ENCODE measurements at places on chromosomes 3 and 15.

DNA sequence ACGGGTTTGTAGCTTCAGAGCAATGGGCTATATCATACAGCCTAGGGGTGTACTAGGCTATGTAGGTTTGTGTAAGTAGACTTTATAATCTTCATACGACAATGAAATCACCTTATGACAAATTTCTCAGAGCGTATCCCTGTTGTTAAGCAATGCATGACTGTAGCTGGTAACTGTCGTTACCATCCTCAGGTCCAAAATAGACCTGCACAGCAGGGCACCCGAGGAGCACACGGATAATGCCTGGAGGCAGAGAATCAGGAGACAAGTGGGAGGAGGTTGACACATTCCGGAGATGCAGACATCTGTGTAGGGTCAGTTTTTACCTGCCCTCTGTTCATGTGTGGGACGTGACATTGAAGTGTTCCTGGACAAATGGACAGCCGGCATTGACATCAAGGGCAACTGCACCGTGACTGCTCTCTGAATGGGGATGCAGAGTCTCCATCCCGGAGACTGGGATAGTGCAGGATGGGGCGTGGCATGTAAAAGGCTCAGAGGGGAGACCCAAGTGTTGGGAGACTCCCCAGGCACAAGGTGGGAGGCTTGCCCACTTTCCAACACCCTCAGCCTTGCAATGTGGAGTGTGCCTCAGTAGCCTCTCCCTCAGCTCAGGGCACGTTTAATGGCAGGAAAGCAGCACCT, 45.9 kb upstream of the PGPEP1L start:
- no peak for DNase-seq

- DNase-seq: peak; percentile 69
Measured at GRCh38 chr15:24956111-24956838, 1.5 kb downstream of the SNRPN start.

DNA sequence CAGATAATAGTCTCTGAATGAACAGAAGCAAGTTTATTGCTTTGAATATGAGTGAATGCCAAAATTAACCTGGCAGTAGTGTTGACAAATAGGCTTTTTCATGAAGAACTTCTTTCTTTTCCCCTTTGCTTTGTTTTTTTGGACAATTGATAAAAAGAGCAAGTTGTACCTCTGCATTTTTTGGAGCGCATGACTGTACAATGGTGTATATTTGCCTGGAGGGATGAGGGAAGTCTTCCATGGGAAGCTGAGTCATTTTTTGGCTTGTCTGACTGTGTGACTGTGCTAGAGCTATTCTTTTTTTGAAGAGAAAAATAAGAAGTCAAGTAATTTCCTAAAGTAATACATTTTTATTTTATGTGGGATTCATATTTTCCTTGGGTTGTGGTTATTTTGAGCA, 186.9 kb downstream of the KLHL25 start:
- peak; percentile 83 for DNase-seq

DNA sequence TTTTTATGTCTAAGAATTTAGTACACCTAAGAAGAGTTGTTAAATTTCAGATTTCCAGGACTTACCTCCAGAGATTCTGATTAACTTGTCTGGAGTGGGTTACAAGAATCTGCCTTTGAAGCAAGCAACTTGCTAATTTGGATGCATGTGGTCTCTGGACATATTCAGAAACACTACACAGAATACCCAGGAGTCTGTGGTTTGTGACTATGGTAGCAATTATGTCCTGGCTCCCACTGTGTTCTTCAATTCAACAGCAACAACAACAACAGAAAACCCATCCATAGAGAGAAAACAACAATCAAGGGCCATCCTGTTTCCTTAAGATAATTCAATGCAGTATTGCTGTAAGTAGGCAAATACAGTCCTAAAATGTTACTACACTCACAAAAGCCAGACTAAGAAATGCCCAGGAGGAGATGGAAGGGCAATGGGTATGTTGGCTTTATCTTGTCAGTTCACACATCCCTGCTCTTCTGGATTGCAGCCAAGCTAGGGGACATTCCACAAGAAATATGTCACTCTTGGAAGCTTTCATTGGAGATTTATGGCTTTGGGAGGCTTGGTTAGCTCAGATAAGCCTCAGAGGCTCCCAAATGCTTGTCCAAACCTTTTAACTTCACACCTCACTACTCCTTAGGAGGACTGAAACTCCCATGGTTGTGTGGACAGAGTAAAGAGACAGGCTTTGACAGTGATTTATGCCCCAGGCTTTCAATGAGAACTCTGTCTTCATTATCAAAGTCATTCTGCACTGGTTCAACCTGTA, 99.4 kb upstream of the MRPL3 start:
- DNase-seq: peak; percentile 45

GRCh38 chr3:79052054-79052681, 715.6 kb downstream of the ROBO1 start:
- DNase-seq: peak; percentile 17

DNA sequence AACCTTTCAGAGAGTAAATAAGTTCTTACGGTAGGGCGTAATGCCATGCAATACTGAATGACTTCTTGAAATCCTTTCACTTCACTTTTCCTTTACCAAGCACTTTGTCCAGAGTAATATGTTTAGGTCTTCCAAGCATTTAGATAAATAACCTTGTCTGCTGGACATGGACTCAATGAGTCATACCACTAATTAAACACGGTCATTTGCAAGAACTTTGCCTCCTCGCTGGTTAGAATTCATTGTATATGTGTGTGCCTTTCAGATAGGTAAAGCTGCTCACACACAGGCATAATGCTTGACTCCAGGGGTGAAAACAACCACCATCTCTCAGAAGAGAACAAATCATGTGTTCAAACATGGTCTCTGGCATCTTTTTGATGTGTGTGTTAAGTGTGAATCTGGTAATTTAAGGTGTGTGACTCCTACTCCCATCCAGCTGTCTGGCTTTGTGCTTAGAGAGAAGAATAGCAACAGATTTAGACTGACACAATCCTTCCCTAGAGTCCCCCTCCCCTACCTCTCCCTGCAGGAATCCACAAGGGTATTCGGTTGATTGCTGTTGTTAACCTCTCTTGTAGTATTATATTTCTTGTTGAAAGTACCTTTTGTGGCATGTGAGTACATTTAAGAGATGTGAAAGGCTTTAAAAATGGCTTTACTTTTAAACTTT, 419.0 kb downstream of the CNTN4 start:
- no peak for DNase-seq

DNA sequence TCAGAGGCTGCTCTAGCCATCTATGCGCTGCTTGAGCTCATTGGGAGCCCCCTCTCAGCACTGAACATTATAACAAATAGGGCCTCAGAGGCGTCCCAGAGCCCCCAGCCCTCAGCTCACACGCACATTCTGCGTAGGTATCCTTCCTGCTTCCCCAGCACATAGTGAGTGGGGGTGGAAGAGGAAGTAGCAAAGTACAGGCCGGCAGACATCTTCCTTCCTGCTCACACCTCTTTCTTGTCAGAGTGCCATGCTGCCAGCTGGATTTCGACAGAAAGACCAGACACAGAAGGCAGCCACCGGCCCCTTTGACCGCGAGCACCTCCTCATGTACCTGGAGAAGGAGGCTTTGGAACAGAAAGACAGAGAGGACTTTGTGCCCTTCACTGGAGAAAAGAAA, 16.6 kb downstream of the TMOD2 start:
- no peak for DNase-seq

- DNase-seq: no peak
Measured at GRCh38 chr15:64640146-64640871, 135.1 kb downstream of the RBPMS2 start.

- DNase-seq: peak; percentile 49
Measured at GRCh38 chr15:76973362-76973743, 21.6 kb upstream of the PSTPIP1 start.

- DNase-seq: no peak
Measured at GRCh38 chr3:94573337-94573736, 510.5 kb downstream of the NSUN3 start.

DNA sequence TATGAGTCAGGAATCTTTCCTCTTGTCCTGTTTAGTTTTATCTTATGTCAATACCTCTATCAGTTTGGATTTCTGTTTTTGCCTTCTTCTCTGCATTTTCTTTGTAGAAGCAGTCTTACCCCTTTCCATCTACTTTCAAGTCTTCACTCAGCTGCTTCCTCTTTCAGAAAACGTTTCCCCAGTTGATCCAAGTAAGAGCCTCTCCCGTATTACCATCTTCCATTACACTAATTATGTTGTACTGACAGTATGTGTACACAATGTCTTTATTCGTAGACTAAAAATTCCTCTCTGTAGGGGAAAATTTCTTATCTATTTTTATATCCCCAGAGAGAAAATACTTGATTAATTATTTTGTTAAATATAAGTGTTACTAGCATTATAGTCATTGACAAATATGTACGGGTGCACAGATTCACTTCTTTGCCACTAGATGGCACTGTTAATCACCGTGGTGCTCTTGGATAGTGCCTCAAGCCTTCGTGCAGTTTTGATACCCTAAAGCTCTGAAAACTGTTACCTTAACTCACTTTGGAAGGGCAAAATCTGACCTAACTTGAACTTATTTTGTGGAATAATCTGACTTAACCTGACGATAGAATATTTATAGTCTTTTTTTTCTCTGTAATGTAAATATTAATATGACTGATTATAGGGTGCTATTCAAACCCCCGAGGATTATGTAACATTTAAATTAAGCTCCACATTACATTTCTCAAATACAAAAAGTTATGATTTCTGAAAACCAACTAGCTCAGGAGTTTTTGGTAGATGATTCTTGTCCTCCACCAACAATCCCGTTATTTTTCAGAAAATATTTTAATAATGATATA, 74.2 kb upstream of the POU1F1 start:
- peak; percentile 55 for DNase-seq

DNA sequence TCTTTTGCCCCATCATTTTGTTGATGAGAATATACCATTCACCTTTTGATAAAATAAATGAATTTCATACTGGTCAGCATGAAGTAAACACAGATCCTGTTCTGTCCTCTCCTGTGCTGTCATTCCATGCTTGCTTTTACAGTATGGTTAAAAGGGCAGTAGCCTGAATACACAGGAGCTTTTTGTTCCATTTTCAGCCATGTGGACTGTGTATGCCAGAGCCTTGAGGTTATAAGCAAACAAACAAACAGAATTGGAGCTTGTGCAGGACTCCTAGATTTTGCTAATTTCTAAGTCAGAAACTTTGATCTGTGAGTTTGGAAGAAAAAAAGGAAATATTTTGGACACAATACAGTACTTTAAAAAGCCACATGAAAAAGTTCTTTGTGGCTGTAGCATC, 91.9 kb downstream of the LRRC28 start:
- DNase-seq: no peak

DNA sequence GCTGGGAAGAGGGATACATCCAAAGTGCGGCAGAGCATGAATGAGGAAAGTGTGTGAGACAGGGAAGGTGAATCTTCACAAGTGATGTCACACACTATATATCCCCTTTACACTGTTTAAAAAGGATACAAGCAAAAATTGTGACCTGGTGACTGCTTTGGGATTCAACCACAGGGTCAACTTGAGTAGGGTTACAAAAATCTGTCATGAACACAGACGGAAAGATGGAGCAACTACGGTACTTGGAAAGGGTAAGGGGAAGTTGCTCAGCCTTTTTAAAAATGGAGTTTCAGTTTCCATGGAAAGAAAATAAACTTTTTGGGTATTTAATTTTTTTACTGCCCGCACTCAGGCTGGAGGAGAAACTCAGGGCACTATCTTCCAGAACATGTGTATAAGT, 60.3 kb downstream of the B3GNT5 start:
- no peak for DNase-seq

- DNase-seq: no peak
Measured at GRCh38 chr3:14494973-14495300, 45.2 kb downstream of the GRIP2 start.

DNA sequence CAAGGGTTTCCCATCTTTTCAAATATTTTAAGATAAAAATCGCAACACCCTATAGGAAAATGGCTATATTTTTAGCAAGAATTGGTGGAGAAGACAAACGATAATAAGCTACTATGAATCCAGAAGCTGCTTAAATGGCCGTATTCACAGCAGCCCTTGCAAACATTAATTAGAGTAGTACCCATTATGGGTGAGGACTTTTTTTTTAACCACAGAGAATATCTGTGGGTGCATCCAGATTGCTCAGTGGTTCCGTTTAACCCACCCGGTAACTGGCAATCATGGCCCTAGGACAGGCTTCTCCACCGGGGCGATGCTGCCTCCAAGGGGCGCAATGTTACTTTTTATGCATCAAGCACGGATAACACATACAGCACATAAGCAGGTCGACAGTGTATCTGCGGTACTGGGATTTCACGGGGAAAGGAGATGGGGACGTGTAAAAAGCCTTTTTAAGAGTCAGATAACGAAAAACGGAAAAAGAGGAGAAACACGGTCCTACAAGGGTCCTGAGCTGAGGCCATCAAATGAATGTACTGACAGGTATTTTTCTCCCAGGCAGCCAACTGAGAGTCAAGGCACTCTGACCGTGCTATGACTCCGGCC, 968 bp upstream of the TMEM266 start:
- no peak for DNase-seq

- peak; percentile 70 for DNase-seq
Measured at GRCh38 chr3:31253782-31254181, 278.9 kb upstream of the STT3B start.

- DNase-seq: no peak
Measured at GRCh38 chr3:98798820-98799219, 35.7 kb downstream of the ST3GAL6 start.

- DNase-seq: no peak
Measured at GRCh38 chr15:65512807-65513416, 4.6 kb downstream of the DPP8 start.

- DNase-seq: peak; percentile 41
Measured at GRCh38 chr3:114558271-114558670, 264.4 kb downstream of the TIGIT start.

GRCh38 chr3:195803289-195803908, 8.3 kb downstream of the MUC4 start:
- no peak for DNase-seq

GRCh38 chr3:98855806-98856400, 45.6 kb downstream of the DCBLD2 start:
- DNase-seq: peak; percentile 94

DNA sequence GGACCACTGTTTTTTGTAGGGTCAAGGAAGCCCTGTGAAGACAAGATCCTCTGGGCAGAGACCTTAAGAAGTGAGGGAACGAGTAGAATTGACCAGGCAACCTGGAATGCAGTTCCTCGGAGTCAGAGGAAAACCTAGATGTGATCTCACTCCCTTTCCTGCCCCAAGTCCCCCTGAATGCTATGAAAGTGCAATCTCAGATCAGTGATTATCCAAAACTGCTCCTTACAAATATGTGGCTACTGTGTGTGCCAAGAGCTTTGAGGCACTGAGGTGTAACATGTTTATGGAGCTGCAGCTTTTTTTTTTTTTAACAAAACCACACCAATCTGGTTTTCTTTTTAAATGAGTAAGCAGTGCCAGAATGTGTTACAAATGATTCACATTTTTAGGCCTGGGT, 35.8 kb downstream of the THSD4 start:
- DNase-seq: peak; percentile 83

Measured in fibroblast of skin of right biceps (primary cell).